Upper lobe of right lung (tissue), 1 donor: ENCODE measurements at places on chromosomes 11 and 22.

DNA sequence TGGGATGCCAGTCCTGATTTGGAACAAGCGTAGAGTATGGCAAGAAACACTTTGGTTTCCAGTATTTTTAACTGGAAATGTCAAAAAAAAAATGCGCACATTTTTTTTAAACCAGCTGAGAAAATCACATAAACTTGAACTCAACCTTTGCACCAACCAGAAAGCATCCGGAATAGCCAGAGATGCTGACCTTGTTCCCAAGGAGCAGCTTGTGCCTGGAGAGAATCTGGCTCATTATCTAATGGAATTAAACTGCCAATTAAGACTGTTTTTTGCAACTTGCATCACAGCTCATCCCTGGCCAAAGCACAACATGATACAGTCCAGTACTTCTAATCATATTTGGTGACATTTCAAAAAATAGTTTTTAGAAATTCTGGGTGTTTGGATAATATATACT, 8.4 kb upstream of the ETS1 start:
- DNase-seq = no peak

GRCh38 chr11:61472868-61473267, 35.7 kb upstream of the LRRC10B start:
- DNase-seq = no peak

GRCh38 chr11:69299023-69299461, 5.1 kb downstream of the MYEOV start:
- DNase-seq = peak; percentile 60

- DNase-seq = no peak
These were observed 58.7 kb upstream of the NCAM1 start for GRCh38 chr11:112902361-112903011.

- no peak for DNase-seq
These were observed 5.3 kb upstream of the AKIP1 start for GRCh38 chr11:8905528-8906165.

- DNase-seq = no peak
These were observed 638 bp upstream of the PISD start for GRCh38 chr22:31662668-31663037.

DNA sequence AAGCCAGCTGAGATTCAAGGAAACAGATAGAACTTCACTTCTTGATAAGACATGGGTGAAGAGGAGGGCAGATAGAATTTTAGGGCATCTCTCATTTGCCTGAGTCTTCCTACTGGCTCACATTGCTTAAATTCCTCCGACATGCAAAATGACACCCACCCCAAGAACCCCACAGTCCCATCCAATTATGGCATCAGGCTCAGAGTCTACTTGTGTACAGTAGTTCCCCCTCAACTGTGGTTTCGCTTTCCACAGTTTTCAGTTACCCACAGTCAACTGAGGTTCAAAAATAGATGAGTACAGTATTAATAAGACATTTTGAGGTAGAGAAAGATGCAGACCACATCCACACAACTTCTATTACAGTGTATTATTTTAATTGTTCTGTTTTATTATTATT, 99.8 kb downstream of the TTC17 start:
- no peak for DNase-seq

DNA sequence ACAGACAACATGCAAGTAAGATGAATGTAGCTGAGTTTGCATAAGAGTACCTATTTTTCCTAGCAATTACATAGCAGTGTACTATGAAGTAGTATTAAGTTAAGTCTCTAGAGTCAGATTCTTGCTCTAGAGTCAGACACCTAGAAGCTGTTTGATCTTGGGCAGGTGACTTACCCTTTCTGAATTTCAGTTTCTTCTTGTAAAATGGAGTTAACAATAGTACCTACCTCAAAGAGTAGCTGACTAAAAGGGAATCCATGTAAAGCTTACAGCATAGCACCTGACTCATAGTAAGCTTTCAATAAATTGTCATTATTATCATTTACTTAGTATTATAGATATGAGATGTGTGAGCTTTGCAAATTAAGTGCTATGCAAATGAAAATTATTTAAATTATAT, 47.8 kb upstream of the PTPRJ start:
- no peak for DNase-seq

DNA sequence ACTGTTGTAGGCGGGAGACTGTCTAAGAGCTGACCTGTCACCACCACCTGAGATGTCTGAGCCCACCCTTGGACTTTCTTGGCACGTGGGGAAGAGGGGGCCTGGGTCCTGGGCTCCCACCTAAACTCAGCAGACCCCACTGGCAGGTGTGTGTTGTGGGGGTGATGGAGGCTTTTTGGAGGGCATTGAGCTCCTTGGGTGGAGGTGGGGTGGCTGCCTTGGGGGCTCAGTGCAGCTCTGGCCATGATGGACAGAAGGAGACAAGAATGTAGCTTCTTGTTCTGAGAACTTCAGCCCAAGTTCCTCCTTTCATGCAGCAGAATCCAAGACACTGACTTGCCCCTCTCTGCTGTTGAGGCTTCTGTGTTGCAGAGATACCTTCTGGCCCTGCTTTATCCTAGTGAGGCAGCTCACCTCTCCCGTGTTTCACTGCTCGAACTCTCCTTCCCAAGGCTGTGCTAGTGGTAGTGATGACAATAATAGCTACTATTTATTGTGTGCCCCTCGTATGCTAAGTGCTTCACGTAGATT, 116.6 kb upstream of the OR4B1 start:
- no peak for DNase-seq

DNA sequence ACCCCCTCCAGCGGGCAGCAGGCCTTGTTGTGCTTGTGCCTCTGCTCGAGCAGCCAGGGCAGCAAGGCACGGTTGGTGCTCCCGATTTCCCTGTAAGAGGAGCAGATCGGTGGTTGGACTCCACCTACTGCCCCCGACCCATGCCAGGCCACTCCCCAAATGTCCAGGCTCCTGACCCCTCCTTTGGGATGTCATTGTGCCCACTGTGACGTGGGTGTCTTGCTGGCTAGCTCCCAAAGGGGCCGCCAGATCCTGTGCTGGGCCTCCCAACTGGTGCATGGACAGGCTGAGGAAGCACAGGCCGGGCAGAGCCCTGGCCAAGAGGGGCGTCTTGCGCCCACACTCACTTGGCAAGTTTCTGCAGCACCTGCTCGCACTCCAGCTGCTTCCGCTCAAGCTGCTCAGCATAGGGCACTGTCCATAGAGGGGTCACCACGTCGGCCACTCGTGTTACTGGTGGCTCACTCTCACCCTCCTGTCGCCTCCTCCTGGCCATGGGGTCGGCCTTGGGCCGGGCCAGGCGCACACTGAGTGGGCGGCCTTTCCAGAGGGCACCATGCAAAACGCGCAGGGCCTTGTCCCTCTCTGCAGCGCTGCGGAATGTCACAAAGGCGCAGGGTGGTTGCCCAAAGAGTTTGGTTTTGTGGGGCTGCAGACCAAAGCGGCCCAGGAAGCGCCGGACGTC, at the start of gene RANBP1:
Gene RANBP1 (plus strand): TSS at position 414 of the 685 bp plus-strand sequence. CDS start 81 bp downstream, at position 495.
- peak; percentile 64 for DNase-seq

DNA sequence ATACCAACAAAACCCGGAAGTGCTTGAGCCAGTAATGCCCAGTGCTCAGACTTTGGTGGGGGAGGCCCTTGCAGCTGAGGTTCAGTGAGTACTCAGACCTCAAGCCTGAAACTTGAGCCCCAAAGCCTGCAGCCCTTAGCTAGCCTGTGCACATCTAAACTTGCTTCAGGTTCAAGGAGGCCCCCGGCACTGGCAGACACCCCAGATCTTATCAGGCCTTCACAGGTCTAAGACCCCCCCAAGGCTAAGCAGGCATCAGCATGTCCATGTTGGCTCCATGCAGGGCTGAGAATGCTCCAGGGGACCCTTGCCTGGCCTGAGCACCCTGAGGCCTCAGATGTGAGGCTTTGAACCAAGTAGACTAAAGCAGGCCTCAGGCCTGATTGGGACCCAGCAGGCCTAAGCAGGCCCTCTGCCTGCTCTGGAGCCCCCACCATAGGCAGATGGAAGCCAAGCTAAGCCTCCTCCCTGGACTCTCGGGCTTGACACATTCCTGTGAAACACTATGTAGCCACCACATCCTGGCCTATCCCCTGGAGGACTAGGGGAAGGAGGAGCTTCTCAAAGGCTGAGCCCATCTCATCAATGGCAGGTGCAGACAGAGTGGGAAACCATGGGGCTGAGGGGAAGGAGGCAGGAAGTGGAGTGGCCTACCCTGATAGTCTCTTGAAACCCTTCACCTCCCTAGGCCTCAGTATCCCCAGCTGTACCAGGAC, 1.2 kb upstream of the CASTOR1 start:
- no peak for DNase-seq

DNA sequence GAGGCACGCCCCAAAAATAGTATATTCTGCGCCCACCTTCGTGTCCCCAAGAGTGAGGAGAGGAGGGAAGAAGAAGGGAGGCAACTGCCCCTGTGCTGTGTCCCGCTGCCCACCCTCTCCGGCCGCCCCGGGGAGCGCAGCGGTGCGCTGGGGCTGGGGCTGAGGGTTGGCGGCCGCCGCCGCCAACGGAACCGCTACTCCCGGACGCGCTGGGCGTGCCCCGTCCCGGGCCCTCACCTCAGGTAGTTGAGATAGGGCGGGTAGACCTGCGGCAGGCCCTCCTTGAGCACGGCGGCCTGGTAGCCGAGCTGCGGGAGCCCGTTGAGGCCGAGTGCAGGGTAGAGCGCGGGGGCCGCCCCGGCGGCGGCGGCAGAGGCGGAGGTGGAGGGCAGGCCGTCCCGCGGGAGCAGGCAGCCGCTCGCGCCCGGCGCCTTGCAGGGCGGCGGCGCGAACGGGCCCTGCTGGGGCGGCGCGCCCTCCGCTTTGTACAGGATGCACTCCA, 2.4 kb downstream of the PGR start:
- peak; percentile 67 for DNase-seq

- DNase-seq = no peak
These were observed 33.4 kb upstream of the ATXN10 start for GRCh38 chr22:45638197-45638596.

- DNase-seq = peak; percentile 91
These were observed 2.8 kb upstream of the LZTR1 start for GRCh38 chr22:20979243-20979809.

DNA sequence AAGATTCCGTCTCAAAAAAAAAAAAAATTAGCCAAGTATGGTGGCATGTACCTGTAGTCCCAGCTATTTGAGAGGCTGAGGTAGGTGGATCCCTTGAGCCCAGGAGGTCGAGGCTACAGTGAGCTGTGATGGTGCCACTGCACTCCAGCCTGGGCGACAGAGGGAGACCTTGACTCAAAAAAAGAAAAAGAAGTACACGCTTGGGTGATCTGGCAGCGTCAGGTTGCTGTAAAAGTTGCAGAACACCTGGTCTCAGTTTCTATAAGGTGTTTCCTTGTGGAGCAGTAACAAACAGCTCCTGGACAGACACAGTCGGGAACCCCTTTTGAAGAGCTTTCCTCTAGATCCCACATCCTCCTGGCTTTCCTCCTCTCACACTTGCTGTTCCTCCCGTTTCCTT, 45.8 kb downstream of the SCGB1A1 start:
- no peak for DNase-seq

GRCh38 chr22:47100019-47100418, 337.6 kb downstream of the TBC1D22A start:
- no peak for DNase-seq

GRCh38 chr11:83220260-83220659, 26.7 kb downstream of the ANKRD42 start:
- DNase-seq = no peak

DNA sequence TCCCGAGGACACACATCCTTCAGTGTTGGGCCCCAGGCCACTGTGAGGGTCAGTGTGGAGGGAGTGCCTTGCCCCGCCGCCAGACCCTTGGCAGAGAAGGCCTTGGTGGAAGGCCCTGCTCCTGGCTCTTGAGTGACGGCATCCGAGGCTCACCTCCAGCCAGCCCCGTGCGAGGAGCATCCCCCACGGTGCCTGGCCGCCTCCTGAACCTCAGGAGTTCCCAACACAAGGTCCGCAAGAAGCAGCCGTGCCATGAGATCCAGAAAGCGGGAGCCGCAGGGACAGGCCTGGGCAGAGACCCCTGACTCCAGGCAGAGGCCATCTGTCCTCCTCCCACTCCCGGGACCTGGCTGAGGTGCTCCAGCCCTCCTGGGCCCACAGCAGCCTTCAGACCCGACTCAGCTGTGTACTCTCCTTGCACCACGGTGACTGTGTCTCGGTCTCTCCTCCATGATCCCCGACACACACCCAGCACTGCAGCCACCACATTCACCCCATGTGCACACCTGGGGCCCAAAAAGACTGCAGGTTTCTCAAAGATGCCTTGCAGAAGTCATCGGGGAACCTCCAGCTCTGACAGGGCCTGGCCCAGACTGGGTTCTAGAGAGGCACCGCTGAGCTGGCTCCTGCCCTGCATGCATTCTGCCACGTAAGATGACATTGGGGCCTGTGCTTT, 870.2 kb downstream of the BRD1 start:
- DNase-seq = peak; percentile 51

GRCh38 chr22:31497148-31497938, 1.0 kb downstream of the SFI1 start:
- no peak for DNase-seq

DNA sequence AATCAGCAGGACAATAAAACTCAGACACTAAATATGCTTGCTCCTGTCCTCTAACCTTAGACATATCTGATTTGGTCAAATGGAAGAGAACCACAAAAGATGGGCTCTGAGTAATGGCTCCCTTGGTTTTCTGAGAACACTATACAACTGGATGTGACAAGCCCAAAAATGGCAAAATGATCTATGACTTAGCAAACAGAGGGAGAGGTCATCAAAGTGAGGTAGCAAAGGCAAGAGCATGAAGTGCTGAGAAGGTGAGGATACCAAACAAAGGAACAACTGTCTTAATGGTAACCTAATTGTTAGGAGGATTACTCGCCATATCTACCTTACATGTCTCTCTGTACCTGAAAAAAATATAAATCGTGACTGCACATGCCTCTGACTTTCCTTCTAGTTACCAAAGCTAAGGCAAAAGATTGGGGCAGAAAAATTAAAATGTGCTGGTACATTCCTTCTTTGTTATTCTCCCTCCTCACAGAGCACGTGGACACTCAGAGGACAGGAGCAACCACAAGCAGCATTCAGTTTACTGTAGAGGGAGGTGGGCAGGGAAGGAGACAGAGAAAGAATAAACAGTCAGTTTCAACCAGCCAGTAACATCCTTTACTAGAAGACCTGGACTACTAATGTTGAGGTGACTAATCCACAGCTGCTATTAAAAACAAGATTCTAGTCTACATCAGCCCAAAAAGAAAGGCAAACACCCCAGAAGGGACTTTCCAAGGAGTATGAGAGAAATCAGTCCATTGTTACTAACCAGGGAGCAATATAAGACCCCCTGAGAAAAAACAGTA, 88.8 kb downstream of the AMBRA1 start:
- no peak for DNase-seq

GRCh38 chr11:68090706-68091105, 30.5 kb downstream of the CHKA start:
- no peak for DNase-seq

GRCh38 chr11:114057147-114057546, 2.4 kb upstream of the ZBTB16 start:
- DNase-seq = peak; percentile 71

GRCh38 chr11:16474659-16475058, 118.3 kb upstream of the SOX6 start:
- DNase-seq = no peak

- no peak for DNase-seq
These were observed 1236.4 kb downstream of the FAM181B start for GRCh38 chr11:81497202-81497804.

- no peak for DNase-seq
These were observed 44.1 kb upstream of the SEZ6L start for GRCh38 chr22:26124991-26125725.

GRCh38 chr11:32829680-32830412, at the start of gene PRRG4:
PRRG4 (plus strand) TSS chr11:32829927; CDS start chr11:32830530, 603 bp downstream.
- peak; percentile 93 for DNase-seq
